Activated CD8-positive, alpha-beta memory T cell treated with anti-CD3 and anti-CD28 coated beads, Interleukin-2, amount 50 U/mL, for 48 hours (primary cell): ENCODE measurements at places on chromosomes 3 and 15.

DNA sequence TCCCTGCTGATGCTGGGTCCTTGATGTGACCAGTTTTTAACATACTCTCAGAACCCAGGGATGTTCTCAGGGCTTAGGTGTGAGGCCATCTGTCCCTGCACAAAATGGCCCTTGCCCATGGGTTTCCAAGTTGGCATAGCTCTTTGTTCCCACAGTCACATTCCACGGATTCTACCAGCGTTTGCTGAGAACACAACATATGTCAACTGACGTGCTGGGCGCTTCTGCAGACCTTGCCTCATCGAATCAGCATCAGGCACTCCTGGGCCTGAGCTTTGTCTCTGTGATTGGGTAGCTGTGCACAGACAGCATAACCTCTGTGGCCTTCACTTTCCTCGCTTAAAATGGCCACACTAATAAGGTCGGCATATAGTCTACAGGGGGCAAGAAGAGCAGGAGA is 69.0 kb downstream of the MGLL start:
- DNase-seq = no peak

DNA sequence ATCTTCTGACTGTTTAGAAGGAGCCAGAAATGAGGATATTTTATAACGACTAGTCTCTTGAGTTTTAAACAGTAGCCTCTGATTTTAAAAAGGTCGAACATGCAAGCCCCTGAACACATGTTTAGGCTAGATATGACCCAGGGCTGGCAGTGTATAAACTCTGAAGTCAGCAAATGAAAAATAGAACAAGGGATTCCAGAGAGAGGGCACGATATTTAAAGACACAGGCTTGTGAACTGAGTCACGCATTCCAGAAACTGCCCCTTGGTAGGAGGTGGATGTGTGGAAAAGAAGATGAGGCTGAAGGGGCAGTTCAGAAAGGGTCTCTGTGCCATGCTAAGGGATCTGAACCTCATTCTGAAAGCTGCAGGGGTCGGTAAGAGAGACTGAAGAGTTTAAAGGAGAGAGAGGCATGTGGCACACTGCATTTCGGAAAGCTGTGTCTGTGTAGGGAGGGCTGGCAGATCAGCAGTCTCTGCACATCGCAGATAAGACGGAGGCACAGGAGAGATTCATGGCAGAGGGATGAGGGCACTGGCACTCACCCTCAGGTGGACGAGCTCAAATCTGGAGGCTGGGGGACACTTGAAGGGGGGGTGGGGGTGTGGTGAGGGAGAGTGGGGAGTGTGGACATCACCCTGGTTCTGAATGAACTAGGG is 22.1 kb downstream of the ST8SIA2 start:
- DNase-seq = no peak

DNA sequence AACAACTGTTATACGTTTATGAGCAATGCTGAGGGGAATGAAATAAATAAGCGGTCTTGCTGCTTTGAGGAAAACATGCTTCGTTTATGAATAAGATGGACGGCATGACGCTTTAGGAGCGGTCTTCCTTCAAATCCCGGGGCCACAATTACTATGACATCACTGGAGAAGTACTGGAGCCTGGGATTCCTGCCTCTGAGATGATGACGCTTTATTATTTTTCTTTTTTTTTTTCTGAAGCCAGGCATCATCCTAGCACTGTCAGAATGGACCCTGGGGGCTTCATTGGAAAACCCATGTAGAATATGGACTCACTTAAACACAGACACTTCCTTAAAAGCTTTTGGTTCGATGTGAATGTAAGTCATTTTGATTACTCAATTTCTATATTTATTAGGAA is 52.5 kb upstream of the FOXP1 start:
- no peak for DNase-seq

DNA sequence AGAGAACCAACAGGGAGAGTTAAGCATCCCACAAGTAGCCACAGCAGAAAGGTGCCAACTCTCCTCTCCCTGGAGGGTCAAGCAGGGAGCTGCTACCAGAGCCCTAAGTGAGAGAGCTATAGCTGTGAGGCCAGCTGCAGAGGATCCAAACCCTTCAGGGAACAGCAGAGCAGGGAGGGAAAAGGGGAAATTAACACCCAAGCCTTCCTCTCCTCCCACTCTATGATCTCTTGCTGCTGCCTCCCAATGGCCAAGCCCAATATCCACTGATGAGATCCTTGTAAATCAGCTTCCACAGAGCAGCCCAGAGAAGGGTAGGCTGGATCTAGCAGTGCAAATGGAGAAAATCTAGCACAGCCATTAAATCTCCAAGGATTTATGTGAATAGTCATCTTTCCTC is 68.2 kb upstream of the THBS1 start:
- no peak for DNase-seq

DNA sequence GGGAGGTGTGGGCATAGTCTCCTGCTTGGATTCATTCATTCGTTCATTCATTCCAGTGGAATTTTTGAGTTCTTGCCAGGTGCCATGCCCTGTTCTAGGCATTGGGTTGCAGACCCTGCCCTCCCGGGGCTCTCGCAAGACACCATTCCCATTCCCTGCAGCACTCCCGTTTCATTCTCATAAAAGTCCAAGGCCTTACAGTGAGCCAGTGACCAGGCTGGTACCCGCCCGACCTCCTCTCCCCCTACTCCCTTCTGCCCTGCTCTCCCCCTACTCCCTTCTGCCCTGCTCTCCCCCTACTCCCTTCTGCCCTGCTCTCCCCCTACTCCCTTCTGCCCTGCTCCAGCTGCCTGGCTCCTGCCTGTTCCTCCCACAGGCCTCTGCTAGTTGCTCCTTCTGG is 41.9 kb downstream of the AMOTL2 start:
- no peak for DNase-seq

DNA sequence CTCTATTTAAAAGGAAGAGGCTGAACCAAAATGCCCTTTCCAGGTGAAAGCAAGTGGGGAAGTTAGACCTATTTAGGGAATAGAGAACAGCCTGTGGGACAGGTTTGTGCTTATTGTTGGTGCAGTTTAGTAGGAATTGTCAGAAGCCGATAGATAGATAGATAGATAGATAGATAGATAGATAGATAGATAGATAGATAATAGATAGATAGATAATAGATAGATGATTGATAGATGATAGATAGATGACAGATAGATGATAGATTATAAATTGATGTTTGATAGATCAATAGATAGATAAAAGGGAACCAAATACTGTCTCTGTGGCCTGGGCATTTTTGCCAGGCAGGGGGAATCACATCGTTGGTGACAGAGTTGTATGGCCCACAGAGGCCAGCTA is 42.5 kb downstream of the SH3GL3 start:
- no peak for DNase-seq

- DNase-seq = peak; percentile 45
These were observed at the start of gene GALNT15 for GRCh38 chr3:16174389-16174788. Gene GALNT15, plus strand, starts transcription at chr3:16174680. Its CDS starts 472 bp downstream, at chr3:16175152.

- DNase-seq = no peak
These were observed 6.8 kb downstream of the ARL6IP5 start for GRCh38 chr3:69091389-69092029.

DNA sequence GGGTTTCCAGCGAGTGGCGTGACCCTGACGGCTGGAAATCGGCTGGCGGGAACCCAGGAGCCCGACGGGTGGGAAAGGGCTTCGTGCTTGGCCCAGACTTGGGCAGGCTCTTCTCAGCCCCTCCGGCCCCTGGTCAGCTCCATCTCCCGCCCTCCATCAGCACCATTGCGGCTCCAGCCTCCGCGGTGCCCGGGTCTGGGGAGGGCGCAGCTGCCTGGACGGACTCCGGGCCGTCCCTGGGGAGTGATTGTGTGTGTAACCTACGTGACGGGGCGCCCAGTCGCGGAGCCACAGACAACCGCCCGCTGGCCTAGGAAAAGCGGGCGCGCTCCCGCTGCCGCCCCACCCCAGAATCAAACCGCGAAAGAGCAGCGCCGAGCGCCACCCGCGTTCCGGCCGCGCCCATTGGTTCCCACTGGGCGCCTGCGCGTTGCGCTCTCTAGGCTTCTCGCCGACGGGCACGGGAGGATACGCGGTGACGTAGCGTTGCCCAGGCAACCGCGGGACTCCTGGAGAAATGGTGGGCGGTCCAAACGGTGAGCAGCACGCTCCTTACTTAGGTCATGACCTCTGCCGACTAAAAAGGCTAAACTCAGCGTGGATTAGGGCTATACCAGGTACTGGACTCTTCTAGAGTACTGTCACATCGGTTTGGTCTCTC is at the start of gene CFAP20DC:
TSS of gene CFAP20DC (minus strand) at position 355 of the 661 bp plus-strand sequence. CDS start 394 bp downstream, outside the sequence.
- DNase-seq = peak; percentile 94

DNA sequence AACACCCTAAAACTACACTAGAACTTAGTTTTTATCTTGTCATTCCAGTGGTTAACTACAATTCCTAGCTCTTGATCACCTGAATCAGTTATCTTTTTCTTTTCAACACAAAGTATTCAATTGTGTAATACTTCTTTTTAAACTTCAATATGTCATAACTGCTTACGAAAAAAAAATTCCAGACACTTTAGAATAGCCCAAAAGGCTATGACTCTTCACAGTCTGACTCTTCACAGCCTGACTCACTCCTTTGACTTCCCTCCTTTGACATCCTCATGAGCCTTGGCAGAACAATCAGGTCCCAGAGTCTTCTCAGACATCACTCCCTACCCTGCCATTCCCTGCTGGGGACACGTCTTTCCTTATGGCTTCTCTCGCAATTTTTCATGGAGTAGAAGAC is 727.1 kb downstream of the ROBO1 start:
- no peak for DNase-seq

DNA sequence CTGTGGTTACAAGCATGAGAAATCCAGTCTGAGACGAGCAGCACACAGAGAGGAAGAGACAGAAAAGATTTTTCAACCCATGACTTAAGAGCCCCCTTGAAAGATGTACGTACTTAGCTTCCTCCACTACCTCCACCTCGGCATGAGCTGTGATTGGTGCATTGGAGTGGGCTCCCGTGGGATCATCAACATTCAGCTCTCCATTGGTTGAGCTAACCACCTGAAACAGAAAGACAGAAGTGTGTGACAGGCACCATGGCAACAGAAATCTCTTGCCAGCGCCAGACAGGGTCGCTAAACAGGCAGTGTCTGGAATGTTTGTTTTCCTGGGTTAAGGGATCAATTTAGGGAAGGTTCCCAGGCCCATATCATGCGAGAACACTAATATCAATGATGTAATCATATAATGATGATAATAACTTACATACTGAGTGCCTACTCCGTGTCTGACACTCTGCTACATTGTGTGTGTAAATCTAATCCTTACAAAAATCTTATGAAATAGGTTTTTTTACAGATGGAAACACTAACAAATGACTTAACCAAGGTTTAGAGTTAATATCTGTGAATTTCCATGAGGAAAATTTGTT is 17.5 kb upstream of the PPIB start:
- no peak for DNase-seq

DNA sequence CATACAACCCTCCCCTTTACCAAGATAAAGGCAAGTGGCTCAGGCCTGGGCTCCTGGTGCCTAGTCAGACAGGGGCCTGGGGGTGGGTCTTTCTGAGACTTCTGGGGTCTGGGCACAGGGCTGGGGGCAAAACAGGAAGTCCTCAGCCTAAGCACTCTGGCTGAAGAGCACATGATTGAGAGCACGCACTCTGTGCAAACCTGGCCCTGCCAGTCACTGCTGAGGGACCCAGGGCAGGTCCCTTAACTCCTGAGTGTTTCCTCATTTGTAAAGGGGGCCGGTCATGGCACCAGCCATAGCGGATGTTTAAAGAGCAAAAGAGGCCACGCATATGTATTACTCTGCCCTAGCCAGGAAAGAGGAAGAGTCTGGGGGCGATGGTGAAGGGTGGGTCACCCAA is 16.0 kb downstream of the TKT start:
- no peak for DNase-seq

- no peak for DNase-seq
These were observed 13.1 kb downstream of the MKRN2OS start for GRCh38 chr3:12532182-12532581.

- DNase-seq = no peak
These were observed 15.2 kb downstream of the TMCC1 start for GRCh38 chr3:129878355-129878754.

DNA sequence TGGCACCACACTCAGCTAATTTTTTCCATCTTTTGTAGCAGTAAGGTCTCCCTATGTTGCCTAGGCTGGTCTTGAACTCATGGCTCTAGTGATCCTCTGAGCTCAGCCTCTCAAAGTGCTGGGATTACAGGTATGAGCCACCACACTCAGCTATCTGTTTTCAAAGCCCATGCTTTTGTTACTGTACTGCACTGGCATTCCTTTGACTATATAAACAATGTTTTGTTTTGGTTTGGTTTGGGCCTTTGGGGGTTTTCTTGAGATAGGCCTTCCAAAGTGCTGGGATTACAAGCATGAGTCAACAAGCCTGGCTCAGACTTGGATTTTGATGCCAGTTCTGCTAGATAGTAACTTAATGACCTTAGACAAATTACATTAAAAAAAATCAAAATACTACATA is 89.7 kb upstream of the GK5 start:
- DNase-seq = no peak

DNA sequence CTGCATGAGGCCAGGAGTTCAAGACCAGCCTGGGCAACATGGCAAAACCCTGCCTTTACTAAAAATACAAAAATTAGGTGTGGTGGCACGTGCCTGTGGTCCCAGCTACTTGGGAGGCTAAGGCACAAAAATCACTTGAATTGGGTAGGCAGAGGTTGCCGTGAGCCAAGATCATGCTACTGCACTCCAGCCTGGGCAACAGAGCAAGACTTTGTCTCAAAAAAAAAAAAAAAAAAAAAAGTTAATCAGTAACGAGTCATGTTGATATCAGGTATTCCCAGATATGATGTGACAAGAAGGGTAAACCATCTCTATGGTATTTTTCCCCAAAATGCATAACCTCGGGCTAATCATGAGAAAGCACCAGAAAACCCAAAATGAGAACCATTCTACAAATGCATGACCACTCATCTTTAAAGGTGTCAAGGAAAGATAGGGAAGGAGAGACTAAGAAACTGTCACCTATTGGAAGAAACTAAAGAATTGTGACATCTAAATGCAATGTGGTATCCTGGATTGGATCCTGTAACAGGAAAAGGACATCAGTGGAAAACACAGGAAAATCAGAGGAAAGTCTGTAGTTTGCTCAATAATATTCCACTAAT is 66.5 kb upstream of the MAP4 start:
- DNase-seq = no peak

- no peak for DNase-seq
These were observed 446.7 kb downstream of the C3orf38 start for GRCh38 chr3:88596451-88596850.

DNA sequence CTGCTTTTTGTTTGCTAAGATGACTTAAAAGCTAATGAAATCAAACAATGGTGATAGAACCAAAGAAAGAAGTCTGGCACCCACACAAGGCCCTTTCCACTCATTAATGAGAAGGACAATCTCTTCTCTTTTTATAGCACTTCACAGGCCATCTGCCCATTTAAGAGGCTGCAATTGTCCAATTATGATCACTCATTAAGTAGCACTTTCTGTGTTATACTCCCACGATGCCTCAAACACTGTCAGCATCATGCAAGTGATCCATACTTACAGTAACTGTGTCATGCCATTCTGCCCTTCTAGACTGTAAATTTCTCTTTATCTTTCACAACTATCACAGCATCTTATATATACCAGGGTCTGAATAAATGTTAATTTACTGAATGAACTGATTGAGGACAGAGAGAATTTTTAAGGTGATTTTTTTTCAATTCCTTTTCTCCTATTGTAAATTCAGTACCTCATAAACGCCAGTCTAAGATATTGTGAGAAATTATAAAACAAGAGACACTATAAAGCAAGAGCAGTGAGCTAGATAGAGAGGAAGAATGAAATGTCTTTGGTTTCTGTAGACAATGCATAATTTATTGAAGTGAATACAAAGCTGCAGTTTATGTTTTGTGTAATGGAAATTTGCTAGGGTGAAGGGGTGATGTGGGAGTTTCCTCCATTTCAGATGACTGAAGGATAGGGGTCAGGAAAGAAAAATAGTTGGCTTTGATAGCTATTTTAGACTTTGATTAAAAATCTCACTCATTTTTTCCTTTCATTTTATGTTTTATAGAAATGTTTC is 17.3 kb downstream of the CD200 start:
- DNase-seq = no peak
